ENCODE measurements at places on chromosomes 12 and 14. TPM values are rescaled to one million over a fixed set of nuclear protein-coding genes. Genes with fewer than 3 reads are reported as not detected.
A peak's percentile ranks its signal among the peaks of the same experiment; 100 is the strongest.

GRCh38 chr12:29241821-29242591 lies 92.9 kb downstream of the FAR2 start:
- H3K27ac ChIP-seq: peak overlapping the region; percentile 87
- no peak overlapping the region for H3K4me3 ChIP-seq
- peaks cover 13% of the 10 kb centered on the region for H3K36me3 ChIP-seq
- H3K4me1 ChIP-seq: peaks cover 40% of the 10 kb centered on the region

DNA sequence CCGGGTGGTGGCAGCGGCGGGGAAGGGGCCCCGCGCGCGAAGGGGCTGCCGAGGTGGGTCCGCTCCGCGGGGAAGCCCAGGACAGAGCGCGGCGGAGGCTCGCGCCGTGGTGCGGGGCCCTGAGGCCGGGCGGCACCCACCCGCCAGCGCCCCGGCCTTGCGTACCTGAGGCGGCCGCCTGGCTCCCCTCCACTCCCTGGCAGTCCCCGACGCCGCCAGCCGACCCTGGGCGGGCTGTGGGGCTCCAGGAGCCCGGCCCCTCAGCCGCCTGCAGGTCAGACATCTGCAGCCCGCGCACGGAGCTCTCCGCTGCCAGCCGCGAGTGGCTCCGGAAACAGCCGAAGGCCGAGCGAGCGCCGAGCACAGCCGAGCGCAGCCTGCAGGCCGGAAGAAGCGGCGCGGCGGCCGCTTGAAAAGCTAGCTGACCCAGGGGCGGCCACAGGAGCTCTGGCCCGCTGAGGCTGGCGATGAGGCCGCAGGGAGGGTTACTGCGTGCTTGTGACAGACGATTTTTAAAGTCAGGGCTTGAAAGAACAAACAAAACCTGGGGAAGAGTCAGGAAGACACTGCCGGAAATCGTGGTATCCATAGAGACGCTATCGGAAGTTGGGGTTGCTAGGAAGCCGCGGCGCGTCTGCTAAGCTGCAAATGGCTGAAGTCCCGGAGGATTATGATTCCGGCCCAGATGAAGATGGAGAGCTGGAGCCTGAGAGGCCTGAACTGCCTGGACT lies at the start of the genes SAMD15 and TMED8:
TSS of gene SAMD15 (plus strand) at position 609 of the 731 bp plus-strand sequence. CDS start at position 649, 40 bp downstream.
TSS of gene TMED8 (minus strand) at position 324 of the 731 bp plus-strand sequence. CDS start at position 283, 41 bp downstream.
- peaks cover 12% of the 10 kb centered on the region for H3K4me1 ChIP-seq
- peak within 1 kb of the TSS; percentile 89 for H3K4me3 ChIP-seq
- peak within 1 kb of the TSS; percentile 85 for H3K27ac ChIP-seq
- H3K27me3 ChIP-seq: peaks cover 5% of the 10 kb centered on the region

- no peak for DNase-seq
- no peak overlapping the region for H3K4me3 ChIP-seq
- peaks cover 9% of the 10 kb centered on the region for H3K36me3 ChIP-seq
Observed at GRCh38 chr14:101207897-101208296, 304.4 kb upstream of the RTL1 start.

The BRF1 gene
- total RNA-seq: 40.9 TPM

The HOXC10 gene
- 1.9 TPM for total RNA-seq

DNA sequence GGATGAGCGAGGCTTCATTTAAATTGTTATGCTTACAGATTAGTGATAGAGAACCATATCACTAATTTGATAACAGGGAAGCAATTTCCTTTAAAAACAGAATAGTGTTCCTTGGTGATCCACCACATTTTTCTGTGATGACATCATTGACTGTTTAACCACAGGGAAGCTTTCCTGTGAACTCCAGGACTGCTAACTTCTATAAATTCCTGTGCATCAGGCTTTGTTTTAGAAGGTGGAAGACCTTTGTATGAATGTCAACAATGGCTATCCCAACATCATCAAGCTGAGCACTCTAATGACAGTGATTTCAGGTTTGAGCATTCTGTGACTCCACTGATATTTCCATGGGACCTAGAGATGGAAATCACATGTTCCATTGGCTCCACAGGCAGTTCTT lies 177.1 kb downstream of the RMST start:
- no peaks in the 10 kb centered on the region for H3K4me1 ChIP-seq
- H3K36me3 ChIP-seq: no peaks in the 10 kb centered on the region
- H3K27me3 ChIP-seq: peaks cover 3% of the 10 kb centered on the region
- no peak overlapping the region for H3K27ac ChIP-seq

- peaks cover 2% of the 10 kb centered on the region for H3K27me3 ChIP-seq
- no peak for DNase-seq
- peaks cover 11% of the 10 kb centered on the region for H3K36me3 ChIP-seq
- H3K4me3 ChIP-seq: no peak overlapping the region
- H3K4me1 ChIP-seq: no peaks in the 10 kb centered on the region
- no peak overlapping the region for H3K27ac ChIP-seq
Observed at GRCh38 chr12:110649341-110649847, 35.5 kb downstream of the TCTN1 start.

GRCh38 chr12:110780448-110780847 lies 37.8 kb upstream of the PPP1CC start:
- H3K27me3 ChIP-seq: peaks cover 3% of the 10 kb centered on the region
- peaks cover 18% of the 10 kb centered on the region for H3K4me1 ChIP-seq
- no peak overlapping the region for H3K4me3 ChIP-seq
- no peaks in the 10 kb centered on the region for H3K36me3 ChIP-seq

The CCND2 gene
- total RNA-seq: 88.1 TPM

DNA sequence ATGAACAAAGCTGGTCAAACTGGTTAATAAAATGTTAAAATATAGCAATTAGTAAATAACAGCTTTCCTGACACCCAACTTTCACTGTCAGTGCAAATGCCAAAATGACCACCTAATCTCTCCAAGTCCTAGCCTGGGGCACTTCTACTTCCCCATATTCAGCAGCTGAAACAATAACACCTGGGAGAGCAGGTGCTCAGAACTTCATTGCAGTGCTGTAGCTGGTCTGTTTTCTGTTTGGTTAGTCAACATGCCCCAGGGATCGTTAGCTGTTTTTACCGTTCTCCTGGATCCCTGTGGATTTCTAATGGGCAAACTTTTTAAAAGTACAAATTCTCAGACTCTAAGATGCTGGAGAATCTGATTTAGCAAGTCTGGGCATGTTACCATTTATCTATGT lies 759.7 kb downstream of the GALC start:
- H3K27ac ChIP-seq: no peak overlapping the region
- H3K4me1 ChIP-seq: peaks cover 5% of the 10 kb centered on the region
- no peak for DNase-seq
- H3K36me3 ChIP-seq: peaks cover 10% of the 10 kb centered on the region

- no peak for DNase-seq
- no peaks in the 10 kb centered on the region for H3K36me3 ChIP-seq
- no peaks in the 10 kb centered on the region for H3K4me1 ChIP-seq
- no peak overlapping the region for H3K27ac ChIP-seq
- H3K27me3 ChIP-seq: peaks cover 1% of the 10 kb centered on the region
- no peak overlapping the region for H3K4me3 ChIP-seq
Observed at GRCh38 chr12:55065535-55065934, 45.8 kb downstream of the NEUROD4 start.

DNA sequence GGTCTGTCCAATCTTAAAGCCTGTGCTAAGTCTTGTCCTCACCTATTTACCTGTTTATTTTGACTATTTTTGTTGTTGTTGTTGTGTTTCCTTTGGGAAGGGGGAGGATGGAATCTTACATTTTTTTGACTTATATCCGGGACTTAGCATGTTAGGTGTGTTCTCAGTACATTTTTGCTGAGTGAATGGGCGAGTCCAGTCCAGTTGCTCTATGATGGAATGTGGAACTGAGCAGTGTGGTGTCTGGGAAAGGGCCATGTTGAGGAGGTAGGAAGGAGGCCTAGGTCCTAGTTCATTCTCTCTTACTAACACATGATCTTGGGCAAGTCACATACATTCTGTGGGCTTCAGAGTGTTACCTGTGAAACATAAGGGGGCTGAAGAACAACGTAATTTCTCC lies 80.9 kb upstream of the SLC38A2 start:
- peaks cover 33% of the 10 kb centered on the region for H3K4me1 ChIP-seq
- DNase-seq: no peak
- H3K27me3 ChIP-seq: peaks cover 4% of the 10 kb centered on the region
- no peak overlapping the region for H3K27ac ChIP-seq
- no peak overlapping the region for H3K4me3 ChIP-seq

GRCh38 chr12:27575762-27576118 lies 51.7 kb downstream of the PPFIBP1 start:
- peaks cover 28% of the 10 kb centered on the region for H3K36me3 ChIP-seq
- H3K4me1 ChIP-seq: peaks cover 65% of the 10 kb centered on the region
- peaks cover 5% of the 10 kb centered on the region for H3K27me3 ChIP-seq
- H3K4me3 ChIP-seq: no peak overlapping the region

DNA sequence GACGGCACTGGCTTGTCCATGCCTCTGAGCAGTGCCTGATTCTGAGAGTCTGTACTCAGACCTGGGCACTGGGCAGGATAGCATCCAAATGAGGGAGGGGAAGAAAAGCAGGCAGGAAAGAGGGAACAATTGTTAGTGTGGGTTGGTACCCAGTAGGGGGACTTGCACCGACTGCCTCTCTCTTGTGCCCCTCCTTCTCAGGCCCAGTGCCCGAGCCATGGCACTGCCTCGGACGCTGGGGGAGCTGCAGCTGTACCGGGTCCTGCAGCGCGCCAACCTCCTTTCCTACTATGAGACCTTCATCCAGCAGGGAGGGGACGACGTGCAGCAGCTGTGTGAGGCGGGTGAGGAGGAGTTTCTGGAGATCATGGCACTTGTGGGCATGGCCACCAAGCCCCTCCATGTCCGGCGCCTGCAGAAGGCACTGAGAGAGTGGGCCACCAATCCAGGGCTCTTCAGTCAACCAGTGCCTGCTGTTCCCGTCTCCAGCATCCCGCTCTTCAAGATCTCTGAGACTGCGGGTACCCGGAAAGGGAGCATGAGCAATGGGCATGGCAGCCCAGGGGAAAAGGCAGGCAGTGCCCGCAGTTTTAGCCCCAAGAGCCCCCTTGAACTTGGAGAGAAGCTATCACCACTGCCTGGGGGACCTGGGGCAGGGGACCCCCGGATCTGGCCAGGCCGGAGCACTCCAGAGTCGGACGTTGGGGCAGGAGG lies 2.2 kb downstream of the NAB2 start:
- peak overlapping the region; percentile 94 for H3K4me3 ChIP-seq
- H3K27ac ChIP-seq: peak overlapping the region; percentile 54
- H3K27me3 ChIP-seq: peaks cover 35% of the 10 kb centered on the region
- no peak for DNase-seq
- H3K36me3 ChIP-seq: peaks cover 24% of the 10 kb centered on the region

The ATG101 gene
- total RNA-seq: 30.6 TPM

GRCh38 chr12:754851-755562 lies 2.6 kb downstream of the WNK1 start:
- peaks cover 9% of the 10 kb centered on the region for H3K36me3 ChIP-seq
- no peak overlapping the region for H3K27ac ChIP-seq
- DNase-seq: no peak
- H3K4me3 ChIP-seq: peak overlapping the region; percentile 97

DNA sequence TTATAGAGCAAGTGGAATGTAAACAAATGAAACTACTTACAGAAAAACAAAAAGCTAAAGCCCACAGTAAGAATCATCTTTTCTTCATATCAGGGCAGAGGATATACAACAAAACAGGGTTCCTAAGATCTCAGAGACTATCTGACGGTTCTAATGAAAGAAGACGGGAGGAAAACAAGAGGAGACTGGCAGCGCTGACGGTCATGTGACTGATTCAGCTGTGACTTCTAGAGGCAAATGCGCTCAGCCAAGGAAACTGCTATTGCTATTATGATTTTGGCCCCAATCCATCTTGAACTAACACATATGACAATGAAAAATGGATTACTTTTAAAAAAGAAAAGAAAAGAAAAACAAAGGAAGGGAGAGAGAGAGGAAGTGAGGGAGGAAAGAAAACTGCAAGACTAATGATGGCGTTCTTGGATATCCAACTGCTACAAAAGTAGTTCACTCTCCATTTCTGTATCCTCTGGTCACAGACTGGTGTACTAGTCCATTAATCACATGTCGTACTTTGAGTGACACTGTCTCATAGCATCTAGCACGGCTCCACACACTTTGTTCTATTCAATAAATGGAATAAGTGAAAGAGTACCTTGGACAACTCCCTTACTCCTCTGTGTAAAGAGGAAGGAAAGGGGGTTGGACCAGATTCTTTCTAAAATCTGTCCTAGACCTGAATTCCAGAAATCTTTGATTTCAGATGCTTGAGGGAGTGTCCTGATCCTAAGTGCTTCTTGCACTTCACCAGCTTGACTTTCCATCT lies 119.3 kb downstream of the DAD1 start:
- H3K4me3 ChIP-seq: no peak overlapping the region
- no peak for DNase-seq
- peaks cover 5% of the 10 kb centered on the region for H3K27me3 ChIP-seq

The GPR137C gene
- total RNA-seq: 3.3 TPM

The COX6A1 gene
- total RNA-seq: 294 TPM

DNA sequence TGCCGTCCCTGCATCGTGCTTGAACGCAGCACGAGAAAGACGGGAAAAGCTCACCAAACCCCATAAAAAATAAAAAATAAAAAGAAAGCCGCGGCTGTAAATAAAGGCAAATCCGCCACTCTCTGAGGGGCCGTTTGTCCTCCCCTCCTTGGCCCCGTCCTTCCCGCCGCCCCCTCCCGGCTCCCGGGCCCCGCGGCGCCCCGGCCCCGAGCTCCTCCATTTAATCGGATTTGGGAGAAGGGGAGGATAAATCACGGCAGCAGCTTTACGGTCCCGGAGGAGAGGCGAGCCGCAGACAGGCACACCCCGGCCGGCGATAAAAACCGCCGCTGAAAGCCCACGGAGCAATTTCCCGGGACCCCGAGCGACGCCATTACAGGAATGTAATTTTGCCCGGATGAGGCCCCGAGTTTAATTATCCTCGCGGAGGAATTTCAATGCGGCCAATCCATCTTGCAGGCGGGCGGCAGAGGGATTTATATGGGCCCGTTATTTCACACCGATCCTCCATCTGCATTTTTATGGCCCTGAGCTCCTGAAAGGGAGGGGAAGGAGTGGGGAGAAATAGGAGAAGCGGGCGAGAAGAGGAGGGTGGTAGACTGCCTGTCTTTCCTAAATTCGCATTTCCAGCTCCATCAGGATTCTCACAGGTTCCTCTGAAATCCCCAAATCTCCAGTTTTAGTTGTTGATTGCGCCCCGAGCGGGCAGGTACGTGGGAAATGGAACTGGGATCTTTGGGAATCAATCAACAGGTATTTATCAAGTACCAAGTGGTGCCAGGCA lies 1.3 kb upstream of the ATP5MC2 start:
- peak; percentile 34 for DNase-seq
- H3K4me3 ChIP-seq: peak overlapping the region; percentile 79
- peaks cover 30% of the 10 kb centered on the region for H3K4me1 ChIP-seq
- H3K27ac ChIP-seq: peak overlapping the region; percentile 93
- peaks cover 7% of the 10 kb centered on the region for H3K27me3 ChIP-seq

- peaks cover 42% of the 10 kb centered on the region for H3K36me3 ChIP-seq
- H3K27me3 ChIP-seq: peaks cover 18% of the 10 kb centered on the region
- DNase-seq: no peak
Observed at GRCh38 chr14:90538716-90539495, 142.1 kb downstream of the CALM1 start.
